Astrocyte (in vitro differentiated cells and primary cell): ENCODE measurements at places on chromosomes 5 and 9.

GRCh38 chr5:150780816-150781221 lies 2.3 kb downstream of the SMIM3 start:
- peak; percentile 82 for DNase-seq

DNA sequence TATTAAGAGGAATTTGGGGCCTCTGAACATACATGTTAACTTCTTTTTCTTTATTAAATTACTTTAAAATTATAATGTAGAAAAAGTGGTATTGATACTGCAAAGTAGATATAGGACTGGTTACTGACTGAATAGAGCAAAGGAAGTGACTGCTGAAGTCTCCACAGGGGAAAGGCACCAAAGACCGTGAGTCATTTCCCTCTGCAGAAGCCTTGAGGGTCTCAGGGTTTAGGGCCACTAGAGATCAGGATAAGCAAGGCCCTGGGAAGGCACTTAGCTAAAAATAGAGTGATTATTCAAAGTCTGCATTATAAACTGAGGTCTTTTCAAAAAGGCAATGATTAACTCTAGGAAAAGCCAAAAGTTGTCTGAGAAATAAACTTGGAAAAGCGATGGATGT lies 44.7 kb upstream of the ITGA1 start:
- DNase-seq = no peak

DNA sequence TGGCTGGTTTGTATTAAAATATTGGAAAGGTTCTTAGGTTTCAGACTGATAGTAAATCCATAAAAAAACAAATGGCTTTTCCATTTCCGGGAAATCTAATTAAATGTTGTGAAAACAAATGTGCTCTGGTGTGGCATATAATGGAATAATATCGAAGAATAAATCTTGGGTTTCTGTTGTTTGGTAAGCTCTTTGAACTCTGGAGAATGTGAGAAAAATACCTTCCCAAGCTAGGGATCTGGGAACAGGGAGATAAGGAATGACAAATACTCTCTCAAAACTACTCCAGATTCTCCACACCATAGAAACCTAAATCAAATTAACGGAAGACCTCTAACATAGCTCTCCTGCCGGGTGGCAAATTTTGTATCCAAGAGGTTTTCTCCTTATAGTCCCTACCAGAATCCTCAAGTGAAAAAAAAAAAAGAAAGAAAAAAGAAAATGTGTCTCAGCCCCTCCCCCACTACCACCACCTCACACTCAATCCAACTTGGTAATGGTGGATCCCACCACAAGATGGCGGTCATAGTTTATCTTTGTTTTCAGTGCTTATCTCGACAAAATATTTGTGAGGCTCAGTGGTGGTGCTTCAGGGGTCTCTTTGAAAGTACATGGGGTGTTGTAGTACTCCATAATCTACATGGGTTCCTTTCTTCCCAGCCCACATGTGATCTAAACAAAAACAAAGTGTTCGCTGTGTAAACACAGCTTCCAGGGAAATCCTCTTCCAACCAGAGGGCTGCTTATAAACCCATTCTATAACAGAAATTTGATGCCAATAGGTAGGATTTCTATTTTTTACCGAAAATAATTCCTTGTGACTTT lies 54.5 kb upstream of the FST start:
- peak; percentile 24 for DNase-seq

- peak; percentile 60 for DNase-seq
These were observed 4.6 kb downstream of the MRPL41 start for GRCh38 chr9:137556069-137556838.

DNA sequence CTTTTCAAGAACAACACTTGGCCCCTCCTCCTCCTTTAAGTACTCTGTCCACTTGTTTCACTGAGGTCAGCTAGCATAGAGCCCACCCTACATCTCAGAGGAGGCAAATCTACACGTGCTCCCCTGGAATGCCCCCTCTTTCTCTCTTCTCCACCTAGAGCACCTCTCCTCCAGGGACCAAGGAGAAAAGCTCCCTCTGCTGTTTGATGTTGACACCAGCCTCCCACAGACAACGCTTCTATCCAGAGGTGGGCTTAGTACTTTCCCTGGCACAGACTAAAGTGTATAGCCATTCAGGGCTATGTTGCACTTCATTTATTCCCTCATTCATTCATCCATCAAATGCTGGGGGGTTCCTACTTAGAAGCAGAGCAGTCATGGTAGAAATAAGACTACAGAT lies 68.2 kb upstream of the TAF1L start:
- no peak for DNase-seq

DNA sequence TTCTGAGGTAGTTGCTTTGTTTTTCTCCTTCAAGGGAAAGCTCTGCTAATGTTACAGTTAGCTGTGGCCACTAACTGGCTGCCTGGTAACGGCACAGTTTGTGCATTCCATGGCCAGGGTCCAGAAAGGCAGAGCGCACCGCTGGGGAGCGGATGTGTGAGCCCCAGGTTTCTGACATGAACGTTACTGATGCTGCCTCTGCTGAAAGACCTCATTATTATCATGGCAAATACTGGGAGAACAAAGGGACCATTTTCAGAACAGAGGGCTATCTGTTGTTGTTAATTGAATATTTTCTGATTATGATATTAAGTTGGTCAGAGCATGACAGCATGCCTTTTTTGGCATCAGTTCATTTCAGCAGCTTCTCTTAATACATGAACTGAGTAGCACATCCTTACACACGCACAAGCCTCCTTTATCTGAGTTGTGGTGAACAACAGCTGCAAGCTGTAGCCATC lies 134.1 kb downstream of the NUDT12 start:
- DNase-seq = peak; percentile 81

GRCh38 chr9:61670616-61671015 lies 480.8 kb downstream of the SPATA31A7 start:
- DNase-seq = no peak

GRCh38 chr5:139061856-139062255 lies 136.3 kb downstream of the SIL1 start:
- DNase-seq = peak; percentile 27

DNA sequence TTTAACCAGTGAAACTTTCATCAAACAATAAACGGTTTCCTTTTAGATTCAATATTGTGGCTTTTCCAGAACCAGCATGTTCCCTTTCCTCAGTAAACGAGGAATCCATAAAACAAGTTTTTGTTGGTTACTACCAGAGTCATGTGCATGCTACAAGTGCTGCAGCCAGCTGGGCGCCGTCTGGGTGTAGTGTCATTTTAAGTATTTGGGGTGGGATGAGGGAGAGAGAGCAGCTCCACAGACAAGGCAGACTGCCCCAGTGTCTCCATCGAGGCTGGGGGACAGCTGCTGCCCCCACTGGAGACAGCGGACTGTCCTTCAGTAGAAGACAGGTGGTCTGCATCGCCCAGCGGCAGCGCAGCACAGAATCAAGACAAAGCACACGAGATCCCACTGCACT lies 17.3 kb downstream of the ARPC5L start:
- DNase-seq = no peak

DNA sequence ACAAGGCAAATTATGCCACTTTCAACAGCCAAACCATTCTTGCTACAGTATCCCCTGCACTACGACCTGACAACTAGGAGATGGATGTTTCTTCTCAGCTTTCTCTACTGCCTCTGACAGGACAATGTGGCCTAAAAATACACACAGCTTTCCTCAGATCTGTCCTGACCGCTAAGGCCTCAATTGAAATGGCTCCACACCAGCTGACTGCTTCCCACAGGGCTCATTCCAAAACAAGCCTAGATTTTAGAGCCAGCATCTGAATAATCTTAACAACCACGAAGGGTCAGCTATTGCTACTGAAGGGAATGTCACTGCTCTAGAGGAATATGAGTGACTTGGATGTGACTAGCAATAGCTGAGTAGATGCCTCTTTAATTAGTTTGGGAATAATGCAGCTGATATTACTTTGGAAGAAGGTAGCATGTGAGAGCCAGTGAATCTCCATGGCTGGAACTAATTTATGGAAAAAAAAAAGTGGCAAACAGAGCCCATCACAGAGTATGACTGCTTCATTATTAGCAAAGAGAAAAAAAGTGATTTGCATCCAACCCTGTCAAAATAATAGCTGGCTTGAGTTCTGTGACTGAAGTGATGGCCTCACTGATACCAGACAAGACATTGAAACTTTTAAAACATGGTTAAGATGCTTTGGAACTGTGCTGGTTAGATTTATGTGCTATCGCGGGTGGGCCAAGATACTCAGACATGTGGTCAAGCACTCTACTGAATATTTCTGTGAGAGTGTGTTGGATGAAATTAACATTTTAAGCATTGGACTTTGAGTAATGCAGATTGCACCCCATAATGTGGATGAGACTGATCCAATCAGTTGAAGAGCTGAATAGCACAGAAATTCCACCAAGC lies 450.2 kb downstream of the NR2F1-AS1 start:
- peak; percentile 58 for DNase-seq

DNA sequence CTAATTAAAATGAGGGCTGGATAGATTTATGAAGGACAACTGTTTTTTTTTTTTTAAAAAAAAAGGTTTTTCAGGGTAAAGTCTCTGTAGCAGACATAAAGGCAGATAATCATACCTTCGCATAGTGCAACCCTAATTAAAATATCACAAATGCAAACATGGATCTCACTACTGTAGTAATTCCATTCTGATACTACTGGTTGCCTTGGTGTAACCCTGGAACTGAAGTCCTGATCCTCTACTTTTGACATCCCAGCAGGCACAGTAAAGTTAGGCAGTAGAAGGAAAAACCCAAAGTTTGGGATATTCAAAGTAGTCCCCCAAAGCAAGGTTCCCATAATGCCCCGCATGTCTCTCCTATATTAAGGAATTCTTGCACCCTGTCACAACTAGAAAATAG lies 19.6 kb downstream of the RFX3 start:
- no peak for DNase-seq

GRCh38 chr5:83101514-83101913 lies 24.2 kb downstream of the XRCC4 start:
- DNase-seq = no peak

DNA sequence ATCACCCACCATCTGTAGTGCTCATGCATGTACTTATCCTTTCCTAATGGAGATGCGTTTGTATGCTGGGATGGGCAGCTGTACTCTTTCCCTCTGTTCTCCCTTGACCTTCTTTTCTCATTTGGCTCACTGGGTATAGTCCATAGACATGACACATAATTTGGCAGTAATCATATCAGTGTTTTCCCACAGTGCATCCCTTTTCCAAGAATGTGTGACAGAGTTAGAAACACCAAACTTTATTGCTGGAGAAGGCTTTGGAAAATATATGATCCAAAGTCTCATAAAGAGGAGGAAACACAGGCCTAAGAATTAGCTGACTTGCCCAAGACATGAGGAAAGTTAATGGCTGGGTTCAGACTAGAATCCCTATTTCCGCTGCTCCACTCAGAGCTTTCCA lies 1233.4 kb upstream of the DMAC1 start:
- DNase-seq = no peak

- DNase-seq = peak; percentile 35
These were observed 134.7 kb downstream of the CDH6 start for GRCh38 chr5:31328040-31328733.

DNA sequence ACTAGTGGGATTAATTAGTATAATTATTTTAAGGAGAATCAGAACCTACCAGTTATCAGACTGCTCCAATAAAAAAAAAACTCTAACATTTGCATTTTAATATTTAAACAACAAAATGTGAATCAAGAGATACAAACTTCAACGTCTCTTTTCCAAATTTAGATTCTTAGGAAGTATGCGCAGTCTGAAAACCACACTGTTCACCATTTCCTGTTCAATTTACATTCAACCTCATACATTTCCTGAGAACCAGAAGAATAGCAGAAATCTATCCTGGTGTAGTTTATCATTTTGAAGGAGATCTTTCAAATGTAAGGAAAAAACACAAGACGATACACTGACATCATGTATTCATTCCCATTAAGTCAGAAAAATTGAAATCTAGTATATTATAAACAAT lies 869.2 kb downstream of the EFNA5 start:
- no peak for DNase-seq

- no peak for DNase-seq
These were observed 237.1 kb upstream of the TLE4 start for GRCh38 chr9:79334711-79335110.

GRCh38 chr5:87653242-87653641 lies 240.5 kb upstream of the CCNH start:
- no peak for DNase-seq

DNA sequence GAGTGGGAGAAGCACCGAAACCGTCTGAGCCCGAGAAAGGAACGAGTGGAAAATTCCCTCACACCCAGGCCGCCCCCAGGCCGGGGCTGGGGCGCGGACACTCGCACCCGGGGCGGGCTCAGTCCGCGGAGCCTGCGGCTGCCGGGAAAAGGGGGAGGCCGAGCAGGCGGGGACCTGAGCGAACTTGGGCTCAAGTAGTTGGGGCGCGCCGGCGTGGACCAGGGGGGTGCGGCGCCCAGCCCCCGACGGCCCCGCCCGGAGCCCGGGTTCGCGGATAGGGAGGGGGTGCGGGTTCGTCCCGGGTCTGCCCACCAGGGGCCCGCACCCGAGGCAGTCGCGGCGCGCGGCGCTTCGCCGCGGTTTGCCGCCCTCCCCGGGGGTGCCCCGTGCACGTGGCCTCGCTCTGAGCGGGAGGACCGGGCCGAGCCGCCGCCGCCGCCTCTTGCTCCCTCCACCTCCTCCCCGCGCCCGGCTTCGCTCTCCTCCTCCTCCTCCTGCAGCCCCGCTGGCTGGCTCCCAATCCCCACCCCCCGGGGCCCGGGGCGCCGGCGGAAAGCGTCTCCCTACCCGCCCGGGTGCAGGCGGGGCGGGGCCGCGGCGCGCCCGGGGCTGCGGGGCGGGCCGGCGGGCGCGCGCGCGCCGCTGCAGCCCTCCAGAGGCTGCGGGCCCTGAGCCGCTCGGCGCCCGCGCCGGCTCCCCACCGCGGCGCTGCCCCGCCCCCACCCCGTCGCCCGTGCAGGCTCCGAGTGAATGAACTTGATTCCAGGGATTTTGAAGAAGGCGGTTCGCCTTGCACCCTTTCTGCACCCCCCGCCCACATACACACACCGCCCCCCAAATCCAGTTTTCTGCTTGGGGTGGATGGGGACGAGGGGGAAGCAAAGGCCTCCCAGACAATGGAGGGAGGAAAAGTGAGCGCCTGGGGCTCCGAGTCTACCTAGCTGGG lies 1.3 kb upstream of the NFIB start:
- peak; percentile 77 for DNase-seq

- no peak for DNase-seq
These were observed 22.8 kb upstream of the PANK3 start for GRCh38 chr5:168601972-168602371.

DNA sequence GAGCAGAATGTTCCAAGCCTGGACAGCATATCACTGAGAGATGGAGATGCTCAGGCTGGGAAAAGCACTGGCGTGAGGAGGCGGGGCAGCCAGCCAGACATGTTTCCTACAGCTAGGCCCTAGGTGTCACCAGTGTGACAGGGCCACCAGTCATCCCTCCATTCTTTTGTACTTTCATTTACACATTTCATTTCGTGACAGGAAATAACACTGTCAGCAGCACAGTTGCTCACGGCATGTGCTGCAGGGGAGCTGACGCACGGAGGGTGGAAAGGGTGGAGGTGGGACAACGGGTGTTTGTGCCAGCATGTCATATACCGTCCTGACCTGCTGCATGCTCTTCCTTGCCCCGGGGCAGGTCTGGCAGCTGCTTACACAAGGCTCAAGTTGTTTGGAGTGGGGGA lies 14.8 kb upstream of the CEMIP2 start:
- no peak for DNase-seq

GRCh38 chr9:110056062-110056461 lies 151.9 kb downstream of the C9orf152 start:
- DNase-seq = no peak
